Dorsolateral prefrontal cortex (tissue), 122 donors: ENCODE measurements at places on chromosomes 13 and 19.

DNA sequence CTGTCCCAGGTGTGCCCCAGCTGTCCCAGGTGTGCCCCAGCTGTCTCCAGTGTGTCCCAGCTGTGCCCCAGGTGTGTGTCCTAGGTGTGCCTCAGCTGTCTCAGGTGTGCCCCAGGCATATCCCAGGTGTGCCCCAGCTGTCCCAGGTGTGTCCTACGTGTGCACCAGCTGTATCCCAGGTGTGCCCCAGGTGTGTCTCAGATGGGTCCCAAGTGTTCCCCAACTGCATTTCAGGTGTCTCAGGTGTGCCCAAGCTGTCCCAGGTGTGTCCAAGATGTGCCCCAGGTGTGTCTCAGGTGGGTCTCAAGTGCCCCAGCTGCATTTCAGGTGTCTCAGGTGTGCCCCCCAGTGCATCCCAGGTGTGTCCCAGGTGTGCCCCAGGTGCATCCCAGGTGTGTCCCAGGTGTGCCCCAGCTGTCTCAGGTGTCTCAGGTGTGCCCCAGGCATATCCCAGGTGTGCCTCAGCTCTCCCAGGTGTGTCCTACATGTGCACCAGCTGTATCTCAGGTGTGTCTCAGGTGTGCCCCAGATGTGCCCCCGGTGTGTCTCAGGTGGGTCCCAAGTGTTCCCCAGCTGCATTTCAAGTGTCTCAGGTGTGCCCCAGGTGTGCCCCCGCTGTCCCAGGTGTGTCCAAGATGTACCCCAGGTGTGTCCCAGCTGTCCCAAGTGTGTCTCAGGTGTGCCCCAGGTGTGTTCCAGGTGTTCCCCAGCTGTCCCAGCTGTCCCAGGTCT is 1.3 kb upstream of the GRK1 start:
- peak; percentile 8 for DNase-seq

- no peak for DNase-seq
Observed at GRCh38 chr13:114313061-114313860, 1.0 kb upstream of the CHAMP1 start.

DNA sequence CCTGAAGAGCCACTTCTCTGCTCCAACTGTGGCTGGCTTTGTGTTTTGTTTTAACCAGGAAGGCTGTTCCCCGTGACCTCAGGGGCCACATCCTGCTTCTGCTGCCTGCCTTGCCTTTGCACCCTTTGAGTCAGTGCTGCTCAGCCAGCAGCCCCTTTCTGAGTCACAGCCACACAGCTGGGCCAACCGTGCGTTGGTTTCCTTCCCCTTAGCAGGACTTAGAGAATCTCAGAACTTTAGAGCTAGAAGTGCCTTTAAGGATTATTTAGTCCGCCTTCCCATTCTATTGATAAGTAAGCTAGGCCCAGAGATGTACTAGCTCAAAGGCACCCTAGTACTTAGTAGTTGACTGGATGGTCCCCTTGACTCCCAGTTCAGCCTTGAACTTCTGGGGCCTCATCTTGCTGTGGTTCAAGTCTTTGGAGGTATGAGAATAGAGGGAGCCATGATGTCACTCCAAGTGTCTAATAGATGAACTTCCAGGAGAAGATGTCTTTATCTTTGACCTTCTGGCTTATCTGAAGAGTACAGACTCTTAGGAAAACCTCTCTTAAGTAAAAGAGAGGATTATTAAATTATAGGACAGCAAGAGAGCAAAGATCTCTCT is 8.0 kb downstream of the RGCC start:
- no peak for DNase-seq

DNA sequence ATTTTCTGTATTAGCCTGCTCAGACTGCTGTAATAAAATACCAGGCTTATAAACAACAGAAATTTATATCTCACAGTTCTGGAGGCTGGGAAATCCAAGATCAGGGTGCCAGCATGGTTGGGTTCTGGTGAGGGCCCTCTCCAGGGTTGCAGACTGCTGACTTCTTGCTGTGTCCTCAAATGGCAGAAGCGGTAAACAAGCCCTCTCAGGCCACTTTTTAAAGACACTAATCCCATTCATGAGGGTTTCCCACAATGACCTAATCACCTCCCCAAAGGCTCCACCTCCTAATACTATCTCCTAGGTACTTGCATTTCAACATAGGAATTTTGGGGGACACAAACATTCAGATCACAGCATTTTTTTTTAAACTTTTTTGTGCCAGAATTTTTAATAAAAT is 159.3 kb downstream of the PDS5B start:
- no peak for DNase-seq

DNA sequence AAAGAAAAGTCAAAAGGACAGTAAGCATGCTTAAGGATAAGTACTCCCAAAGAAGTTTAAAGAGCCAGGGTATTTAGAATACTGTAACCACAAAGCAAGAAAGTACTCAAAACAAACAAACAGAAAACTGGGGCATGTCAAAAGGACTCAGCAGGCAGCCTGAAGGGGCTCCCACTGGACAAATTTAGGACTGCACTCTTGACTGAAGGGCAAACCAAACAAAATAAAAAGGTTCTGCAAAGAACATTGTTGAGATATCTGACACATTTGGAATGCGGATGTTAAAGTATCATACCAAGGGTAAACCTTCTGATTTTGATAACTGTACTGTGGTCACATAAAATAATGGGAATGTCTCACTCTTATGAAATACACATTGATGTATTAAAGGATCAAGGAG is 157.4 kb downstream of the TNFSF13B start:
- DNase-seq: no peak

DNA sequence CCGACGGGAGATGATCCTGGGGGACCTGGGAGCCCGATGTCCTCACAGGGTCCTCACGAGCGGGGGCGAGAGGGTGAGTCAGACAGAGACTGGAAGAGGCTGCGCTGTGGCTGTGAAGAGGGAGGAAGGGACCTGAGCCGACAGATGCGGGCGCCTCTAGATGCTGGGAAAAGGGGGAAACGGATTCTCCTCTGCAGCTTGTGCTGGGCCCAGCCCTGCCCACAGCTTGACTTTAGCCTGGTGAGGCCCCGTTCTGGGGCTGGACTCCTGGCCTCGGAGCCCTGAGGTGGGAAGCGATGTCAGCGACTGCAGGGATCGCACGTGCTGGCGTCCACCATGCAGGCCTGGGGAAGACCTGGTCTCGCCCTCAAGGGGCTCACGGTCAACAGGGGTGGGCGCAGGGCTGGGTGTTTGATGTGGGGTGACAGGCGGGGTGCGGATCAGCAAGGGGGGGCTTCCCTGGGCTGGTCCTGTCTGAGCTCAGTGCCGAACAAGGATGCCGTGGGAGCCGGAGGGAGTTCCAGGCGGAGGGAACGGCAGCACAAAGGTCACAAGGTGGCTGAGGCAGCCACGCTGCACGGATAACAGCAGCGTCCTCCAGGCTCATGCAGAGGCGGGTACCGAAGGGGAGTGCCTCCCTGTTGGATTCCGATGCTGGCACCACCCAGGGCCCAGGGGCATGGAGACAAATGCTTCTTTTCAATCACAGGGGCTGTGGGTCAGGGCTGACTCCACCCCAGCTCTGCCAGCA is 31.8 kb downstream of the PIP5K1C start:
- DNase-seq: no peak
